ENCODE measurements at places on chromosomes 2 and 18.

DNA sequence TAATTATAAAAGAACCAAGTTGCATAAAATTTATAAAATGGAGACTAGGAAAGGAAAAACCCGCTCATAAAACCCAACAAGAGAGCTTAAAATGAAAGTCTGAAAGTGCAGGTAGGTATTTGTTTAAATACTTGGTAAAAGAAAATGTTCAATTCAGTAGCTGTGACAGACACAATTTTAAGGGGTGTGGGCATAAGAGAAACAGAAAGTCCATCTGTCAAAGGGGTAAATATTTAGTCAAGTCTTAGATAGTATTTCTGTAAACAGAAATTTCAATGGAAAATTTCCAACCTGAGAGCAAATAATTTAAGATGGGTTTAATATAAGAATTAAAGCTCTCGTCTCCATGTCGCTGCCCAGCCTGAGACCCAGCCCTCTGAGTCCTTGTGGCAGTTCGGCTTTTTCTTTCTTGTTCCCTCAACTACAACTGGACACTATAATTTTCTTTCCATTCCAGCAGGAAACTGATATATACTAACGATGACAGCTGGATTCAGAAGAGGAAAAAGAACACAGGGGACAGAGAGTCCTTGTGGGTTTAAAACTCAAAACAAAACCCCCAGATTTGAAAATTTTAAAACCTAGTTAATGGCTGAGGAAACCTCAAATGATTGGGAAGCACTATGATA lies 88.0 kb upstream of the ZFP36L2 start:
- no peak for DNase-seq

- peak; percentile 75 for DNase-seq
Measured at GRCh38 chr2:66862885-66863650, 428.1 kb downstream of the MEIS1 start.

DNA sequence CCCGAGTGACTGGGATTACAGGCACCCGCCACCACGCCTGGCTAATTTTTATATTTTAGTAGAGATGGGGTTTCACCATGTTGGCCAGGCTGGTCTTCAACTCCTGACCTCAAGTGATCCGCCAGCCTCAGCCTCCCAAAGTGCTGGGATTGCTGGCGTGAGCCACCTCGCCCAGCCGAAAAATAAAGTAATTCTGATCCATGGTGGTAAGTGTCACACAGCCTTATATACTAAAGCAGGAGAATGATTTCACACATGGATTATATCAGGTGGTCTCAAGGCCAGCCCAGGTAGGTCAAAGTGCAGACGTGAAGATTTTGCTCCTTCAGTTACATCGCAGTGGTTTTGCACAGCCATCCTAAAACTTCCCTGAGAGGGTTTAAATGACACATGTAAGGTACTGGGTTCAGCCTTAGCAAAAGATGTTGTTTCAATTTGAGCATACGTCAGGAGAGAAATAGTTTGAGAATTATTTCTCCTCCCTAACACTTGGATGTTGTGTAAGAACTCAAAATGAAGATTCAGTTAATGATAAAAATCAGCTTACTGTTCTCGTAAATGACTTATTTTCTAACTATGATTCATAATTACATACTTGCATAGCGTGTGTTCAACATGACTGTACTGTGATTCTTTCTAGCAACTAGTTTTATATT lies 93.0 kb upstream of the SLC39A10 start:
- DNase-seq: peak; percentile 80

DNA sequence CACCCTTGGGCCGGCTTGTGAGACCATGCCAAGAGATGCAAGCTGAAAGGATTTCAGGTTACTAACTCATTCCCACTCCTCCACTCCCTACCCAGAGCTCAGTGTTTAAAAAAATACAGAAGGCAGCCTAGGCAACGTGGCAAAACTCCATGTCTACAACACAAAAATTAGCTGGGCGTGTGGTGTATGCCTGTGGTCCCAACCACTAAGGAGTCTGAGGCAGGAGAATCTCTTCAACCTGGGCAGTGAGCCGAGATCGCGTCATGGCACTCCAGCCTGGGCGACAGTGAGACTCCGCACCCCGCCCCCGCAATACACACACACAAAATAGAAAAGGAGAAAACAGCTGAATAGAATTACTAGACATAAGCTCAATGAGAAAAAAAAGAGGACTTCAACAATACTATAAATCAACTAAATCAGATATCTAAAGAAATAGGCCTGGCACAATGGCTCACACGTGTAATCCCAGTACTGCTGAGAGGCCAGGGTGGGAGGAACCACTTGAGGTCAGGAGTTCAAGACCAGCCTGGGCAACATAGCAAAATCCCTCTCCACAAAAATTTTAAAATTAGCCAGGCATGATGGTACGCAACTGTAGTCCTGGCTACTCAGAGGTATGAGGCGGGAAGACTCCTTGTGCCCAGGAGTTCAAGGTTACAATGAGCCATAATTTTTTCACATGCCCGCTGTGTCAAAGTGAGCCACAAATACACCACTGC lies 10.1 kb downstream of the IWS1 start:
- DNase-seq: peak; percentile 39

DNA sequence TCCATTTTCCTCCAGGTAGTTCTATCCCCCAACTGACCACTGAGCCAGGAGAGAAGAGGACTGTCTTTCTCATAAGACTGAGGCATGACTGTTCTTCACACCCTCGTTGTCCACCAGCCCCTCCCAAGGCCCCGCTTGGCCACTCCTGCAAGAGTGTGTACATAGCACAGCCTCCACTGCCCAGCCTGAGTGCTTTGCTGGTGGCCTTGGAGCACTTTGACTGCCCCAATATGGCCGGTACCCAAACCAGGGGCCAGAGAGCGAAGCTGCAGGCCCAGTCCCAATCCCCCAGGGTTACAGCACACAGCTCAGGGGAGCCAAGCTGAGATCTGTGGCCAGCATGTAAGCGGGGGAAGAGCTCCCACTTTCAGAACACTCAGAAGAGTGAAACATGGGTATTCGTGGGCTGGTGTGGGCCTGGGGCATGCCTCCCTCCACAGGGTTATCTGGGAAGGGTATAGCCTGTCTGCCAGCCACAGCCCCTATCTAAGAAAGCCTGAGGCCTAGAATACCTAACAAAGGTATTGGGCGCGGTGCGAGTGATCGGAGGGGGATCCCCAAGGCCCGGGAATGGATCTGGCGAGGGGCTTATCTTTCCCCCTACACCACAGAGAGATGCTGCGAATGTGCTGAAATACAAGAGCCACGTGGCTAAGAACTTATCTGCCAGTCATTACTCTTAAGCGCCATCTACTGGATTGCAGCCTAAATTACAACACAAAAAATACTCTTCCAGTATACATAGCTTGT lies 163.8 kb downstream of the WDPCP start:
- peak; percentile 76 for DNase-seq

DNA sequence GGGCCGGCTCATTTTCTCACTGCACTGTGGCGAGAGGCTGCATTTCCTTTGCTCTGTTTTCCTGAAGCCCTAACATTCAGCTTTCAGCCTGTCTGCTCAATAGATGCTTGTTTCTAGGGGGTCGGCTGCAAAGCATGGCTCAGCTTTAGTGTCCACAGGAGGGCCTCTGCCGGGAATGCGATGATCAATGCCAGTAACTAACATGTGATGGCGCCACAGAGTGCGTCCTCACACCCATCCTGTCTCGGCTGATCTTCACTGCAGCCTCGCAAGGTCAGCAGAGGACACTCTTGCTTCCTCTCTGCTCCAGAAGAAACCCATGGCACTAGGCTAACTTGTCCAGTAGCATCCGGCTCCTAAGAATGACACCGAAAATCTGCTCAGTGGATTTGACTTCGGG lies 156.4 kb upstream of the PXDN start:
- DNase-seq: peak; percentile 48

Data from choroid plexus epithelial cell (primary cell).